ENCODE measurements at places on chromosomes 13 and 19.

DNA sequence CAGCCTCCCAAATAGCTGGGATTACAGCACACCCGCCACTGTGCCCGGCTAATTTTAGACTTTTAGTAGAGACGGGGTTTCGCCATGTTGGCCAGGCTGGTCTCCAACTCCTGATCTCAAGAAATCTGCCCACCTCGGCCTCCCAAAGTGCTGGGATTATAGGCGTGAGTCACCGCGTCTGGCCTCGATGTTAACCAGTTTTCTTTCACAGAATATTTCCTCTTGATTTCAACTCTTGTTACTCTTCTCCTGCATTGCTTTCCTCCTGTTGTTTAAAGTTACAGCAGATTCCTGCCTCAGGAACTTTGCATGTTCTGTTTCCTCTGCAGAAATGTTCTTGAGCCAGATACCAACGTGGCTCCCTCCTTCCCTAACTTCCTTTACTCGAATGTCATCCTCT lies 3.7 kb upstream of the PEX11G start:
- no peak for DNase-seq

- no peak for DNase-seq
Observed at GRCh38 chr13:101833671-101834070, 381.2 kb downstream of the ITGBL1 start.

DNA sequence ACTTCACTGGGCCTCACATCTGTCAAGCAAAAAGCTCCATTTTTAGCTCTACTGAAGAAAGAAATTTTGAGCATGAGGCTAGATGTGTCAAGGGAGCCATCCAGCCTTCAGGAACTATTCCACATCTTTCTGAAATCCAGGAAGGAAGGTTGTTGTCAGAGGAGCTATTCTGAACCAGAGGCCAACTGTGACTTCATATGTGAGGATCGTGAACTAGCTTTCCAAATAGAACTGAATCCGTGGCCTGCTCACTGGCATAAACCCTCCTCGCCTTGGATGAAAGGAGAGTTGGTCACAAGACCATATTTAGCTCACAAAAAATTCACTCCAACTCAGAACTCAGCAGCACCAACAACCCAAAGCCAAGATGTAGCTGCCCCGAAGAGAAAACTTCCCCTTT lies 195.8 kb downstream of the FOXO1 start:
- DNase-seq = no peak

GRCh38 chr19:46766569-46767317 lies 20.5 kb upstream of the STRN4 start:
- DNase-seq = no peak

- DNase-seq = no peak
Observed at GRCh38 chr13:33125821-33126570, 109.8 kb downstream of the KL start.

DNA sequence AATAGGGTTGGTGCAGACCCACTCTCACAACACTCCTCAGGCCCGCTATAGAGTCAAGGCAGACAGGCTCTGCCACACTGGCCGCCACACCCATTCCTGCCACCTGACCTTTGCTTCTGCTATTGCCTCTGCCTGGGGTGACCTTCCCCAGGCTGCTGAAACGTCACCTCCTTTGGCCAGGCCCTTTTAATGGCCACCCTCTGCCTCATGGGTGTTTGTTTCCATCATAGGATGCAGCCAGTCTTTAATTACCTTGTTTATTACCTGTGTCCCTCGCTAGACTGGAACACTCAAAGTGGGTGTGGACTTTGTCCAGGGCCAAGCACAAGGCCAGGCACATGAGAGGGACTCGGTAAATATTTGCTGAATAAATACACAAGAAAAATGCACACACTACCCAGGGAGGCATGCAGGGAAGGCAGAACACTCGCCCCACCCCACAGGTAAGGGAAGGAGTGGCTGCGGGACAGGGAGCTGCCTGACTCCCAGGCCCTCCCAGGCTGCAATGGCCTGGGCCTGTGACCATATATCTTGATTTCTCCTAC lies 3.2 kb downstream of the LSM4 start:
- DNase-seq = no peak

DNA sequence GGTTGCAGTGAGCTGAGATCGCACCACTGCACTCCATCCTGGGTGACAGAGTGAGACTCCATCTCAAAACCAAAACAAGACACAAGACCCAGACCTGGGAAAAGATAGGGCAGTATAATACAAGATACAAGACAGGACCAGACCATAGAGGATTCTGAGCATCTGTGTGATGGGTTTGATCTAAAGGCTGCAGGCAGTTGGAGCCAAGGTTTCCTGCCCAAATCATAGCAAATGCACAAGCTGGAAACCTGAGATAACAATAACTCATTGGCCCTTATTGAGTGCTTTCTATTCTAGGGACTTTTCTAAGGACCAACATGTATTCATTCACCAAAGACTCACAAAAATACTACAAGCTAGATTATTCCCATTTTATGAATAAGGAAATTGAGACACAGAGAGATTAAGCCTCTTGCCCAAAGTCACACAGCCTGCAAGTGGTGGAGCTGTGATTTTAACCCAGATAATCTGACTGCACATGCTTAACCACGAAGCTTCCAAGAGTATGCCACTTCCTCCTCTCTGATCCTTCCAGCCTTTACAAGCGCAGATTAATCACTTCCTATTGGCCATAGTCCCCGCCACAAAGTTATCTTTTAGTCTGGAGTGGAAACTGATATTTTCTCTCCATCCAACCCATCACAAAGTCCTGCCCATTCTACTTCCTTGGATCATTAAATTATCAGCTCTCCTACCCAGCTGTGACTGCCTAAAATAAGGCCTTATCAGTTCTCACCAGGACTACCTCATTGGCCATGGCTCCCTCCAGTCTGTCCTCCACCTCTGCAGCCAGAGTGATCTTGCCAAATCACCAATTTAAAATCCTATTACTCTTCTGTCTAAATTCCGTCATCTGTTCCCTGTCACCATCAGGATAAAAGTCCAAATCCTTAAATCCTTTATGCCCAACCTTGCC lies 147.2 kb downstream of the FLT1 start:
- DNase-seq = no peak
